Left colon (tissue), 2 donors: ENCODE measurements at places on chromosomes 13 and 19. TPM values are rescaled to one million over a fixed set of nuclear protein-coding genes. Genes with fewer than 3 reads are reported as not detected.

DNA sequence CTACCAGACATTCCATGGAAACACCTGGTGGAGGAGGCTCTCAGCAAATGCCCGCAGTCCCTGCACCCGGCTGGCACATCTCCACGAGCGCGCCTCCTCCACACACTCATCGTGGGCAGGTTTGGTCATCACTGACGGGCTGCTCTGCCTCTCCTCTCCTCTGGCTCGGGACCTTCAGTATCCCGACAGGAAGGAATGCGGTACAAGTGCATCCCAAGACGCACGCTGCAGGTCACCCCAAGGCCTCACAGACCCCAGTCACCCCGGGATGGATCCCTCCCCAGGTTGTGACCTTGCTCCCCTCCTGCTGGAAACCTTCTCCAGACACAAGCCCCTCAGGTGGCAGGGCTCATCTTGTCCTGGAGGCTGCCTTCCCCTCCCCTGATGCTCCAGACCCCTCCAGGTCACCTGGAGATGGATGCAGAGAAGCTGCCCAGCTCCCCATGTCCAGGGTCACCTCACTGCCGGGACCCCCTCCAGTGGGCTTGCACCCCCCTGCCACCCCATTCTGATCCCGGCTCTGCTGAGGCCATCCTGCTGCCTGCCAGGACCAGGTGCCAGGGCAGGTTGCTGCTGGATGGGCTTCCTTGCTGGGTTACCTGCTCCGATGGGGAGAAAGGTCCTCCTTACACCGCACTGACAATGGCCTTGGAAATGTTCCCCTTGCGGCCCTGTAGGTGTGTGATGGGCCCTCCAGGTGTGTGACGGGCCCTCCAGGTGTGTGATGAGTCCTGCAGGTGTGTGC lies 29.9 kb downstream of the C13orf46 start:
- DNase-seq, result no peak

GRCh38 chr13:32720026-32720425 lies 133.8 kb downstream of the PDS5B start:
- no peak for DNase-seq

DNA sequence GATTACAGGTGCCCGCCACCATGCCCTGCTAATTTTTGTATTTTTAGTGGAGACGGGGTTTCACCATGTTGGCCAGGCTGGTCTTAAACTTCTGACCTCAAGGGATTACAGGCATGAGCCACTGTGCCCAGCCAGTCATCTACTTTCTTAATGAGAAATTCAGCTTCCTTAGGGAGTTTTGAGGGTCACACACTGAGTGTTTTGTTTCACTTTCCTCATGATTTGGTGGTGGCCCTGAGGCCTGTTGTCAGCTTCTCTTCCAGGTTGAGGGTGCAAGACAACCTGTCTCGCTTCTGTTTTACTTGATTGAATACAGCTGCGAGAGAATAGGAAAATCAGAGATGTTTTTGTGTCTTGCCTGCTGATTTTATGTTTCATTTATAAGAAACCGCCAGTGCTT lies 9.9 kb downstream of the FRY start:
- DNase-seq, result no peak

DNA sequence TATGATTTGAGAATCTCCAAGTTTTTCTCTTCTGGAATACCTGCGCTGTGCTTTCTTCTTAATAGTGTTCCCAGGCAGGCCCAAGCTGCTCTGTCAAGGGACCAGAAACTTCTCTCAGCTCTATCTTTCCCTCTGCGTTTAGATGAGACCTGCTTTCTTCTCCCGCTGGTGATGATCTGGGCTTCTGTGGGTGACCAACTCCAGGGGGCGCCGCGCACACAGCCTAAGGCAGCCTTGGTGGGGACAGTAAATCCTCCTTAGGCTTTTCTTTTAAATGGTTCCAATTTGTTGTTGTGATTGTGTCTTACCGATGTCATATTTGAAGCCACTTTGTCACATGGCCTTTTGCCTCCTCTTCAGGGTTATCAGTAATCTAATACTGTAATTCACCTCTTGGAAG lies 439.4 kb upstream of the KLF12 start:
- DNase-seq, result no peak

Gene CLEC4G
- total RNA-seq, result not detected

Gene OR7A10
- total RNA-seq, result not detected

Gene TEX26
- not detected for total RNA-seq
